Activated effector memory CD4-positive, alpha-beta T cell treated with Interleukin-2 at 50 U/mL for 16 hours (primary cell): ENCODE measurements at places on chromosomes 11 and 22.

DNA sequence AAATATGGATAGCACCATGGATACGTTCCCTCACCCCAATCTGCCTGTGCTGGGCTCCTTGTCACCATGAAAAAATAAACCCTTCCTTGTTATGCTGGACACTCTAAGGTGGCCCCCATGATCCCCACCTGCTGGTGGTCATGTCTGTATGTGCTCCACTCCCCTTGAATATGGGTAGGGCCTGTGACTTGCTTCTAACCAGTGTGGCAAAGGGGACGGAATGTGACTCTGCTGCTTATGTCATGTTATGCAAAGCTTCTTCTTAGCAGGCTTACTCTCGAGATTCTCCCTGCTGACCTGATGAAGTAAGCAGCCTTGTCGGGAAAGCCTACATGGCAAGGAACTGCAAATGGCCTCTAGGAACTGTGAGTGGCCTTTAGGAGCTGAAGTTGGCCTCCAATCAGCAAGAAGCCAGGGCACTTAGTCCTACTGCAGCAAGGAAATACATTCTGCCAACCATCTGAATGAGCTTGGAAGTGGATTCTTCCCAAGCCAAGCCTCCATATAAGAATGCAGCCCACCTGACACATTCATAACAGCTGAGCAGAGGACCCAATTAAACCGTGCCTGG is 159.9 kb downstream of the CCDC34 start:
- no peak for DNase-seq

DNA sequence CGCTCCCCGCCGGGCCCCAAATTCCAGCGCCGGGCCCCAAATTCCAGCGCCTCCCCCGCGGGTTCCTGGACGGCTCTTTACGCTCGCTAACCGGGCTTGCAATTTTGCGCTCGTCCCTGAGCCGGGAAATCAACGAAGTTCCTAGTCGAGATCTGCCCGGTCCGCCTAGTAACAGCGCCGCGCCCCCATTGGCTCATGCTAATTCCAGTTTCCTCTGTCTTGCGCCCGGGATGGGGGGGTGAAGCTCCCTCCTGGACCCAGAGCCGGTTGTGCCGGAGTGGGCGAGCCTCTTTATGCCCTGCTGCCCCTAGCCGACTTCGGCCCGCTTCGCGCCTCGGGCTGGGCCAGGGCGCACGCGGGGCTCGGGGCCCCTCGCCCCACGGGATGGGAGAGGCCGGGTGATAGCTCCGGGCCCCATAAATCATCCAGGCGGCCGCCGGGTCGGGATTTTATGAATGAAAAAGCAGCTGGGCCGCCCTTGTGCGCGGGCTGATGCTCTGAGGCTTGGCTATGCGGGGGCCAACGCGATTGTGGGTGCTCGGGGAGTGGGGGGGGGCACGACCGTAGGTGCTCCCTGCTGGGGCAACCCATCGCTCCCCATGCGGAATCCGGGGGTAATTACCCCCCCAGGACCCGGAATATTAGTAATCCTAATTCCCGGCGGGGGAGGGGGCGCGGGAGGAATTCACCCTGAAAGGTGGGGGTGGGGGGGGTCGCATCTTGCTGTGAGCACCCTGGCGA is 1.8 kb upstream of the CCND1 start:
- DNase-seq = no peak

- no peak for DNase-seq
Measured at GRCh38 chr11:61357233-61357893, 4.3 kb downstream of the CYB561A3 start.

GRCh38 chr22:29112121-29112520 is 39.3 kb downstream of the KREMEN1 start:
- DNase-seq = no peak

DNA sequence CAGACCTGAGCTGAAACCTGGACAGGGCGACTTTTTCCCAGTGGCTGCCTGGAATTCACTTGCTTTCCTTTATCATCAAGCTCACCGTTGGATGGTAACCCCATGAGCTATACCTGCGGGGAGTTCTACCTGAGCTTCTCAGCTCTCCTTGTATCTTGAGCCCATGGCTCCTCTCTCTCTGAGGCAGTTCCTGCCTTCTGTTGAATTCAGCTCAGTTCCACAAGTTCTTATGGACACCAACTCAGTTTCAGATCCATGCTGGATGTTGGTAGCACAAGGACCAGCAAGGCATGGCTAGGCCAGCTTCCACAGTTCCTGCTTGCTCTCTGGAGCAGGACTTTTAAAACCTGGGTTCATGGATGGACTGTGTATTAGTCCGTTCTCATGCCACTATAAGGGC is 58.3 kb upstream of the AMPD3 start:
- DNase-seq = no peak

DNA sequence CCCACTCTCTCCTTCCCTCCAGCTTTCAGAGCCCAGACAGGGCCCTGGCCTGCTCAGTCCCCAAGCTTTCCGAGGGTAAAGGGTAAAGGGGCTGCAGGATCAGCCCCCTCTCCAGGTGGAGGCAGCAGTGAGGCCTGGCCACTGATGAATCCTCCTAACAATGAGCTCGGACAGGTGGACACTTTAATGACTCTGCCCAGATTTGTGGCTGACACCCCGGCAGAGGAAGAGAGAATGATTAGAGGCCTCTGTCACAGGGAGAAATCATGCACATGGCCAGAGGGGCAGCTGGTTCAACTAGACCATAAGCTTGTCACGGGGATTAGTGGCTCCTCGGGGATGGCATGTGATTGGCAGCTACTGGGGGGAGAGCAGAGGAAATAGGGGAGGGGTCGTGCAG is 587.5 kb upstream of the B3GAT1 start:
- no peak for DNase-seq

DNA sequence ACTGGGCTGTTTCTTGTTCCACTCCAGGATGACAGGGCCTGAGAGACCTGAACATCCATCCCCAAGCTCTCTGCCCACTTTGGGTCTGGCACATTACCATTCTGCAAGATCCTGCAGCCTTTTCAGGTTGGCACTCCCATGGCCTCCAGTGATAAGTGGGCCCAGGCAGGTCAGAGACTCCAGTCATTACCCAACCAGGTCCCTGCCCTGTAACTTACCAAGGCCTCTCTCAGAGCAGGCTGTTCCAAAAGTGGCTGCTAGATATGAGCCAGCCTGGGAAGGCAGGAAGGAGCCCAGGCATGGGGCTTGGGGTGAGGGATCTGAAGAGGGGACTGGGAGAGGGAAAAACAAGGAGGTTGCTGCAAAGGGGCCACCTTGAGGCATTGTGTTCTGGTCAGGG is 35.9 kb downstream of the KCNQ1OT1 start:
- no peak for DNase-seq

DNA sequence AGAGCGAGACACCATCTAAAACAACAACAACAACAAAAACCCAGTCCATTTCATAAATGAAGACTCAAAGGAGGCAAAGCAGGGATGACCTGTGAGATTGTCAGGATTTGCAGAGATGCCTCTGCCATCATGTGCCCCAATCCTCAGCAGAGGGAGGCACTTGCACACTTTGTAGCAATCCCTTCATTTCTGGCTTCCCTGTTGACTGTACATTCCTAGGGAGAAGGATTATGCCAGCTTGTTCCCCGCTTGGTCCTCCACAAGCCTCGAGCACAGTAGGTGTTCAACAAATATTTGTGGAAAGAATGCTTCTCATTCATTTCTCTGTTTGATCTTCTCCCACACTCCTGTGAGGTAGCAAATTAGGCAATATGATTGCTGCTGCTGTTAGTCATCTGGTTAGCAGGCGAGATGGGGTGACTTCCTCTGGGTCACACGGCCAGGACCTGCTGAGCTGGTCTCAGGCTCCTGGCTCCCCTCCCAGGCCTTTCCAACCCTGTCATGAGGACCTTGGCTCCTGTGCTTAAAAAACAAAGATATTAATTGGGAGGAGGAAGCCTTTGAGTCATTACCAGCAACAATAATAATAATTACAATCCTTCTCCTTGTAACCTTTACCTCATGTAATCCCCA is 34.1 kb downstream of the LIF start:
- DNase-seq = no peak
